ENCODE measurements at places on chromosomes 11 and 22. TPM values are rescaled to one million over a fixed set of nuclear protein-coding genes. Genes with fewer than 3 reads are reported as not detected.

DNA sequence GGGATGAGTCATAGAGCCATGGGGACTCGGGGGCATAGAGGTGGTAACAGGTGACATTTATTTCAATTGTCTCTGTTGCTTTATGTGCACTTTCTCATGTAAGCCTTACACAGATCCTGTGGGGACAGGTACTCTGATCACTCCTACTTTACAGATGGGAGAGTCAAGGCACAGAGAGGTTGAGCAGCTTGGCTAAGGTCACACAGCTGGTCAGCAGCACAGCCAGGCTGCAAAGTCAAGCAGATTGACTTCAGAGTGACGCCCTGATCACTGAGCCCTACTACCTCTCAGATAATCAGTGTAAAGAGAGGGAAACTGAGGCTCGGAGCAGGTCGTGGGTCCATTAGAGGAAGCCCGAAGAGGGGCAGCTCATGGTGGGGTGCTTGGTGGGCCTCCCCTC is 3.5 kb downstream of the TMPRSS6 start:
- DNase-seq = no peak
- H3K27me3 ChIP-seq = peaks cover 23% of the 10 kb centered on the region
- no peaks in the 10 kb centered on the region for H3K4me1 ChIP-seq
- no peak overlapping the region for H3K27ac ChIP-seq
- H3K36me3 ChIP-seq = no peaks in the 10 kb centered on the region

GRCh38 chr11:15118431-15118830 is 3.7 kb downstream of the INSC start:
- H3K36me3 ChIP-seq = no peaks in the 10 kb centered on the region
- peaks cover 7% of the 10 kb centered on the region for H3K4me1 ChIP-seq
- no peak for DNase-seq
- no peak overlapping the region for H3K4me3 ChIP-seq

DNA sequence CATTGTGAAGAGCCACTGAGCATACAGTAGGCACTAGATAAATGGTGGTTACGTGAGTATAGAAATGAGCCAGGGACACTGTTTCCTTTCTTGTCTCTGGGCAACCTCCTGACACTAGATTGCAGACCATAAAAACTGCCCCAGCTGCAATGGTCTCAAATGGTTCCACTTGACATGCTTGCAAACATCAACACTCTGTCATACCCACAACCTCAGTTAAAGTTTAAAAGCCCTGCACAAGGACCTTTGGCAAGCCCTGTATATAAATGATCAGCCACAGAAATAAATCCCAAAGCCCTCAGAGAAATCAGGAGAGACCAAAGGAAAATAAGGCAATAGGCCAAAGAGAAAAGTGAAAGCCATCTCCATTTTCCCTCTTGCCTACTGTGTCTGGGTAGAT is 20.7 kb downstream of the PLEKHA7 start:
- H3K4me3 ChIP-seq = no peak overlapping the region
- H3K27ac ChIP-seq = no peak overlapping the region
- no peaks in the 10 kb centered on the region for H3K4me1 ChIP-seq
- H3K36me3 ChIP-seq = no peaks in the 10 kb centered on the region
- no peaks in the 10 kb centered on the region for H3K27me3 ChIP-seq

GRCh38 chr11:5038341-5038740 is 8.0 kb upstream of the OR52J3 start:
- H3K36me3 ChIP-seq = no peaks in the 10 kb centered on the region
- H3K27ac ChIP-seq = no peak overlapping the region
- peaks cover 7% of the 10 kb centered on the region for H3K27me3 ChIP-seq
- no peak overlapping the region for H3K4me3 ChIP-seq
- no peak for DNase-seq

DNA sequence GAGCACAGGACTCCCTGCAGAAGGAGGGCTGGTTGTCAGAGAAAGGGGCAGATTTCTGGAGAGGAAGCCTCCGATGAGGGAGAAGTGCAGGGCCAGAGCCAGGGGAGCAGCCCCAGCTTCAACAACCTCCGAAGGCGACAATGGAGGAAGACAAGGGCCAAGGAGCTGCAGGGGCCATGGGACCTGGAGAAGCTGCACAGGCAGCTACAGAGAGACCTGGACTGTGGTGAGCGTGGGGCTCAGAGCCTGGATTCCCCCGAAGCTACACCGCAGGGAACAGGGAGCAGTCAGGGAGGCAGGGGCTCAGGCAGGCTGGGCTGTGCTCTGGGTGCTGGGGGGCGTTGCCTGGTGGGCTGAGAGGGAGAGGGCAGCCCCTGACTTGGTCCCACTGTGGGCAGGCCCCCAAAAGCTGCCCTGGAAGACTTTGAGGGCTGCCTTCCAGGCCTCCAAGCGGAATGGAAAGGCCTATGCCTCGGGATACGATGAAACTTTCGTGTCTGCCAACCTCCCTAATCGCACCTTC is 2.4 kb downstream of the TSGA10IP start:
- H3K4me1 ChIP-seq = no peaks in the 10 kb centered on the region
- H3K4me3 ChIP-seq = no peak overlapping the region
- peak; percentile 61 for DNase-seq
- 0 out of 2 replicates have a peak, but pooled peaks cover 2% of the 10 kb centered on the region for H3K27me3 ChIP-seq

- no peak overlapping the region for H3K4me3 ChIP-seq
- H3K27ac ChIP-seq = no peak overlapping the region
Measured at GRCh38 chr11:134503100-134503499, 91.1 kb upstream of the B3GAT1 start.

DNA sequence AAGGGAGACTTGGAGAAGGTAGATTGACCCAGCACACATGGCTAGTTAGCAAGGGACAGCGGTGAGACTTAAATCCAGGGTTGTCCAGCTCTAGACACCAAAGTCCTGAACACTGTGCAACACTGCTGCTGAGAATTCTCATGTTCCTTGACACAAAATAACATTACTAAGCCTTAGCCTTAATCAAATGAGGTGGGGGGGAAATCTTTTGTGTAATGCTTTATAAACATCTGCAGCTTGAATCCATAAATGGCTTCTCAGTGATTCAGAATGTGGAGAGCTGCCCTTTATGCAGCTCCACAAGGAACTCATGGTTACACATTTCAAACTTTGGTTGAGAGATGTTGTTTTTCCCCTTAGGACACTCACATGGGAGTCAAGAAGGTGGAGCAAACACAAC is 80.0 kb downstream of the CD44 start:
- H3K36me3 ChIP-seq = peaks cover 85% of the 10 kb centered on the region
- H3K27me3 ChIP-seq = no peaks in the 10 kb centered on the region
- DNase-seq = no peak
- H3K4me3 ChIP-seq = no peak overlapping the region
- no peak overlapping the region for H3K27ac ChIP-seq

- no peak overlapping the region for H3K27ac ChIP-seq
- no peaks in the 10 kb centered on the region for H3K27me3 ChIP-seq
- DNase-seq = no peak
Measured at GRCh38 chr11:351411-351810, 17.9 kb upstream of the B4GALNT4 start.

The OSBPL5 gene
- 46.0 TPM for total RNA-seq

The KCTD14 gene
- total RNA-seq = 7.7 TPM

The TYR gene
- not detected for total RNA-seq

The ZNF215 gene
- not detected for total RNA-seq

The NRGN gene
- 2.9 TPM for total RNA-seq

The BTBD10 gene
- total RNA-seq = 92.6 TPM

The FOSL1 gene
- total RNA-seq = 72.1 TPM

The CELSR1 gene
- total RNA-seq = 1.1 TPM

The RHOD gene
- total RNA-seq = not detected

Data from SJSA1 (cell line).